ENCODE measurements at places on chromosomes 2 and 18.
A peak's percentile ranks its signal among the peaks of the same experiment; 100 is the strongest.

DNA sequence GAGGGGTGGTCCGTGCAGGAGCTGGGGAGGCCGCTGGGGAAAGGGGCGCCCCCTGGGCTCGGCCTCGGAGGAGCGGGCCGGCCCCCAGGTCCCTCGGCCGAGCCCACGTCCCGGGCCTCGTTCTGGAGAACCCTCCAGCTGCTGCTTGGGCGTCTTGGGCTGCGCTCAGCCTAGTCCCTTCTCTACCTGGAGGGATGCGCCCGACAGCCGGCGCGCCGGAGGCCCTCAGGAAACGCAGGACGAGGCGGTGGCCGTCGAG lies 293 bp upstream of the D2HGDH start:
- peak overlapping the region; percentile 50 for H3K4me3 ChIP-seq
- peaks cover 3% of the 10 kb centered on the region for H3K4me1 ChIP-seq
- H3K36me3 ChIP-seq = no peaks in the 10 kb centered on the region
- no peak overlapping the region for H3K27ac ChIP-seq
- H3K27me3 ChIP-seq = no peaks in the 10 kb centered on the region

- H3K36me3 ChIP-seq = peaks cover 6% of the 10 kb centered on the region
- no peak overlapping the region for H3K27ac ChIP-seq
- no peaks in the 10 kb centered on the region for H3K27me3 ChIP-seq
- no peak for DNase-seq
- no peaks in the 10 kb centered on the region for H3K4me1 ChIP-seq
Measured at GRCh38 chr18:8814206-8814605, 108.8 kb downstream of the MTCL1 start.

GRCh38 chr2:64807417-64807816 lies 153.7 kb upstream of the SERTAD2 start:
- H3K4me3 ChIP-seq = no peak overlapping the region
- H3K36me3 ChIP-seq = no peaks in the 10 kb centered on the region
- 0 out of 2 replicates have a peak overlapping the region, but pooled peaks have one; percentile 4 for H3K27ac ChIP-seq

GRCh38 chr2:105972246-105972645 lies 221.9 kb downstream of the UXS1 start:
- peaks cover 22% of the 10 kb centered on the region for H3K4me1 ChIP-seq
- peak overlapping the region; percentile 20 for H3K27ac ChIP-seq
- H3K36me3 ChIP-seq = no peaks in the 10 kb centered on the region
- H3K27me3 ChIP-seq = no peaks in the 10 kb centered on the region
- H3K4me3 ChIP-seq = no peak overlapping the region

DNA sequence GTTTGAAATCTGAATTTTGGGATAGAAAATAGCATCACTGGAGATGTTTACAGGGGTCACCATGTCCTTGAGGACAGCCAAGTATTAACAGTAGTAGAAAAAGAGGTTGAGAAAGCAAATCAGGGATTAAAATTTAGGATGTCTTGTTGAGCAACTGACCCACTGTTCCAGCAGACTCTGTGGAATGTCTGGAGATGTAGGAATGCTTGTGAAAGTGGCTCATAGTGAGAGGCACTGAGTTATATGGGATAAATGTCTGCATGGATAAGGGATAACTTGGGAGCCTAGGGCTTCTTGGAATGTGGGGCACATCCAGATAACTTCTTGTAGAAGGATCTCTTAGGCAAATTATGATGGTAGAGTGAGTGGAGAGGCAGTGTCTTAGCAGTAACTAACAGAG lies 495.0 kb downstream of the TMX3 start:
- no peaks in the 10 kb centered on the region for H3K36me3 ChIP-seq
- DNase-seq = no peak
- no peaks in the 10 kb centered on the region for H3K27me3 ChIP-seq
- H3K27ac ChIP-seq = no peak overlapping the region
- no peak overlapping the region for H3K4me3 ChIP-seq
- H3K4me1 ChIP-seq = no peaks in the 10 kb centered on the region

GRCh38 chr2:68093634-68094033 lies 30.8 kb upstream of the C1D start:
- H3K4me3 ChIP-seq = no peak overlapping the region
- H3K4me1 ChIP-seq = no peaks in the 10 kb centered on the region
- H3K27me3 ChIP-seq = no peaks in the 10 kb centered on the region
- H3K36me3 ChIP-seq = no peaks in the 10 kb centered on the region

DNA sequence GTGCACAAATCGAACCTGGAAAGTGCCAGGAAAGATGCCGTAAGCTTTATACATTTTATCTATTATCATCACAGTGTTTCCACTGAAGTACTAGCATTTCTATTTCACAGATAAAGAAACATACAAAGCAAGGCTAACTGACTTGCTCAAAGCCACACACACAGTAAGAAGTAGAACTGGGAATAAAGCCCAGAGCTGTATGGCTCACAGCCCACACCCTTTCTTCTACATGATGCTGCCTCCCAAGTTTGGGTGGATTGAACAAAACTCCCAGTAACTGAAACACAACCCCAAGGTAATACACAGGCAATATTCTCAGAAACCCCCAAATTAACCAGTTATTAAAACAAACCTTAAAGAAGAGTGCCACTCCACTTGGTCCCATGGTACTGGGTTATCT lies 11.2 kb downstream of the SAP130 start:
- H3K4me1 ChIP-seq = peaks cover 8% of the 10 kb centered on the region
- H3K36me3 ChIP-seq = peaks cover 13% of the 10 kb centered on the region
- peak overlapping the region; percentile 80 for H3K27ac ChIP-seq
- DNase-seq = no peak
- H3K4me3 ChIP-seq = no peak overlapping the region
